Cardiac septum (tissue), 1 donor: ENCODE measurements at places on chromosomes 13 and 19. TPM values are rescaled to one million over a fixed set of nuclear protein-coding genes. Genes with fewer than 3 reads are reported as not detected.

The C1QTNF9 gene
- total RNA-seq: 0.83 TPM

The MAST3 gene
- 5.2 TPM for total RNA-seq

DNA sequence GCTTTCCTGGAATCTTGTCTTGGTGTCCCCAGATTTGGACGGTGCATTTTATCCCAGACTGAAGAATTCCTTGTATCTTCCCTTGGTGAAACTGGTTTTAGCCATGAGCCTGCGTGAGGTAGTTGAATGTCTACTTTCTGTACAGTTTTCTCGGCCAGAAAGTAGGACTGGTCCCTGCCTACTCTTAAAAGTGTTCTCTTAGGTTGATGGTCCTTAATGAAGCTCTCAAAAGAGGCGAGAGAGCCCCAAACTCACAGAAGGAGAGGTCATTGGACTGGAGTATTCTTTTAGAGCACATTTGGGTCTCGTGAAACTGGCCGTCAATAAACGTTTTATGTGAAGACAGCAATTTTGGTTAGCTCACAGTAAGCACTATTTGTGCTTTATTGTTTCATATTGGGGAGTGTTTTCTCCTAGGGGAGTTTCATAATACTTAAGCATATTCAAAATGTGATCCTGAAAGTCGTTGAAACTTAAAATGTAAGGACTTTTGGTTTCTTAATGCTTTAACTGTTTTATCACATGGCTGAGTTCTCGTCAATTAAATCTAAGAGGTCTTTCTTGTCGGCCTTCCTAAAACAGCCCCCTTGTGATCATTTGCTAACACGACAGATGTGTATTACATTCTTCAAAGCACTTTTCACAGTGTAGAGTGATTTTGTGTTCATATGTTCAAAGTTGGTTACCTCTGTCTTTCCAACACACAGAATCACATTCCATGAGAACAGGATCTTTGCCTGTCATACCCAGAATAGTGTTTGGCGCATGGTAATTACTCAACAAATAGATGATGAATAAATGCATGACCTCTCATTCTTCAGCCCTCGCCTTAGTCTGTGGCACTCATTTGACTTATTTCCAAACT, 889 bp downstream of the GTF2F2 start:
- no peak for DNase-seq

DNA sequence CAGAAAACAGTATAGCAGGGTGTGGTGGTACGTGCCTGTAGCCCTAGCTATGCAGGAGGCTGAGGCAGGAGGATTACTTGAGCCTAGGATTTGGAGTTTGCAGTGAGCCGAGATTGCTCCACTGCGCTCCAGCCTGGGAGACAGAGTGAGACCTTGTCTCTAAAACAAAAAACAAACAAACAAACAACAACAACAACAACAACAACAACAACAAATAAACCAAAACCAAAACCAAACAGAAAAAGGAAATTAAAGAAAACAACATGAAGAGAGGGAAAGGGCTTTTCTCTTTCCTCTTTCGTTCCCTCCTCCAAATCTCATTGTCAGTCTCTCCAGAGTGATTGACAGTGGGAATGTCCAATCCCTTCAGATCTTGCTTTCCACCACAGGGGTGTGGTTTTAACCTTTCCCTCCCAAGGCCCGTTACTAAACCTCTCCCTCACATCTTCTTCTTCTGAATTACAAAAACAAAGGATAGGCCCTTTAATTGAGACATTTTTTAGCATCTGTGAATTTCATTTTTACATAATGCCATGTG, 341.2 kb downstream of the HS6ST3 start:
- DNase-seq: no peak

DNA sequence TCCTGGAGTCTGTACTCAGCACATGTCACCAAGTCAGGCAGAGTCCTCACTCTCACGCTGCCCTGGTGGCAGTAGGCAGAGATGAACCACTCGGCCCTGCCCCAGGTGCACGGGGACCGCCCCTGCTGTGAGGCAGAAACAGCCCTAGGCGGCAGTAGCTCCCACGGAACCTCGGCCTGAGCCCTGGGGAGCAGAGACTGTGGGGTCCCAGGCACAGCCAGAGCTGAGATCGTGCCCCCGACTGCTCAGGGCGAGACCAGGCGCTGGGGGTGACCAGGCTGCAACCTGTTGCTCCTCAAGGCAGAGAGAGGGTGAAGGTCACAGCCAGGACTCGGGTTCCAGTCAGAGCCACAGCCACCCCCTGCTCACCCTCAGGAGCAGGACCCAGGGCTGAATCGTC, 34.9 kb downstream of the AP1M1 start:
- DNase-seq: no peak

DNA sequence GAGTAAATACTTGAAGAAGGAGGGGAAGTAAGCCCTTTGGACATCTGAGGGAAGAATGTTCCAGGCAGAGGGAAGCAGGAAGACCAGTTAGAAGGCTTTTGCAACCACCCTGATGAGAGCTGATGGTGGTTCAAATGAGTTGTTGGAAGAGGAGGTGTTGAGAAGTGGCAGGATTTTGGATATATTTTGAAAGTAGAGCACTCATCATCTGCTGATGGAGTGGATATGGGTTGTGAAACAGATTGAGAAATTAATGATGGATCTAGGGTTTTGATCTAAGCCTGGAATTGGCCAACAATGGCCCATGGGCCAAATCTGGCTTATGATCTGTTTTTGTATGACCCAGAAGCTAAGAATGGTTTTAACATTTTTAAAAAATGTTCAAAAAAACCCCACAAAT, 230.7 kb downstream of the NDFIP2 start:
- DNase-seq: no peak

GRCh38 chr19:51422053-51422448, 4.6 kb upstream of the SIGLEC10 start:
- DNase-seq: peak; percentile 93

The CATSPERD gene
- not detected for total RNA-seq

- DNase-seq: no peak
These were observed 44.9 kb upstream of the DCUN1D2 start for GRCh38 chr13:113535381-113535781.

The SERP2 gene
- total RNA-seq: 7.9 TPM

GRCh38 chr13:114090476-114090875, 41.9 kb downstream of the RASA3 start:
- DNase-seq: peak; percentile 41
